Effector memory CD8-positive, alpha-beta T cell (primary cell): ENCODE measurements at places on chromosomes 3 and 15.

- no peak for DNase-seq
Measured at GRCh38 chr15:29826908-29827820, 4.9 kb upstream of the TJP1 start.

DNA sequence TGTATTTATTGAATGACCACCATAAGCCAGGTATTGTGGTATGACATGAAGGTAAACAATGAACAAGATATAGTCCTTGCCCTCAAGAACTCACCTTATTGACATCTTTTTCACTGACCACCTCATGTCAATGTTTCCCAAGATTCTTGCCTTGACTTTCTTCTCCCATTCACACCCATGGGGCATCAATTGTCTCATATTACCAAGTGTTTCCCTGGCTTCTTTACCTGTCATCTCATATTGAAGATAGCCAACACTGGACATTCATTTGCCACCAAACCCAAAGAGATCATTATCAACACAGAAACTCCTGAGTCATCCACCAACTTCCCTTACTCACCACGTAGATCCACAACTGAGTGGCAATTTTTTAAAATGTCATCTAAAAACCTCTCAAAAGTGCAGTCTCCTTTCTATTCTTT, 2.2 kb downstream of the EFHB start:
- DNase-seq: no peak

GRCh38 chr15:74385733-74386132, 18.3 kb upstream of the CYP11A1 start:
- no peak for DNase-seq

- no peak for DNase-seq
Measured at GRCh38 chr3:58183221-58183620, 27.6 kb downstream of the DNASE1L3 start.

- no peak for DNase-seq
Measured at GRCh38 chr3:197692641-197693040, 44.1 kb downstream of the RUBCN start.

GRCh38 chr15:91099616-91099994, 452 bp upstream of the SV2B start:
- DNase-seq: no peak

- DNase-seq: no peak
Measured at GRCh38 chr15:31023841-31024240, 32.4 kb upstream of the MTMR10 start.

DNA sequence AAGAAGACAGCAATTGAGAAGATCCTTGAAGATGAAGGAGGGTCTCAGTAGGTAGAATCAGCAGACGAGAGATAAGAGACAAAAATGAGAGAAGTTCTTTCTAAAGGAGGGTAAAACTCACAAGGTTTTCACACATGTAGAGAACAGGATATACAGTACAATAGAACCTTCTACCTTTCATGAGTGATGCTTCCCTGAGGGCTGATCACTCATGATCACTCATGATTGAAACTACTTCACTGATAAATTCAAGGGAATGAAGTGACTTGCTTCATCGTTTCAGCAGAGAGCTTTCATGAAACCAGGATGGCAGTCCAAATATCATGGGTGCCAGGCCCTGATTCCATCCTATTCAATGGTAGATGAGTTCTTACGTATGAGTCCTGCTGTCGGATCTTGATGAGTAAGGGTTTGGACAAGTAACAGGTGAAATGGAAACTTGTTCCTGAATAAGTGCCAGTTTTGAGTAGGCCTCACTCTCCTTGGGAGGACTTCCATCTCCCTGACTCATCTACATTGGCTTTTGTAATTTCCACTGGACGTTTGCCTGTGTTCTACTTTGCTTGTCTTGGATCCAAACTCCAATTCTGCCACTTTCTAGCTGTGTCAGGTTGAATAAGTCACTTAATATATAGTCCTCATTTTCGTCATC, 9.6 kb upstream of the CLDN16 start:
- no peak for DNase-seq
